ENCODE measurements at places on chromosomes 7 and 10. TPM values are rescaled to one million over a fixed set of nuclear protein-coding genes. Genes with fewer than 3 reads are reported as not detected.

- DNase-seq, result no peak
These were observed 269.4 kb upstream of the GHITM start for GRCh38 chr10:83869898-83870297.

DNA sequence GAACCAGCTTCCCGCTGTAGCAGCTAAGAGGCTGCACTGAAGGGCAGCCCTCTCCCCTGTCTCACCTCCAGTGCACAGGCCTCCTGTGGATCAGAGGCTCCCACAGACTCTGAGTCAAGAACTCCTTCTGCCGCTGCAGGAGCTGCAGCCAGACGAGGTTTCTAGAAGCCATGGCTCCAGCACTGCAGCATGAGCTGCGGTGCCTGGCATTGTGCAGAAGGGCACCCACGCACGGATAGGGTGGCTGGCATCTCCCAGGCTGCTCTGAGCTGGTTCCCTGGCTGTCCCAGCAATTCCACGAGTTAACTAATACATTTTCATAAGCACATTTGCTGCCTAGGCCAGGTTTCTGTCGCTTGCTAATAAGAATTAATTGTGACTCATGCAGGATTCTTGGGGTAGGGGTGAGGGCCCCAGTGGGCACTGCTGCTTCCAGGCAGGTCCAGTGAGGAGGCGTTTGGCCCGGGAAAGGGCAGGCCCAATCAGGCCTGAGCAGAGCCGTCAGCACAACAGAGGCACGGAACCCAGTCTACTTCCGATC is 594.2 kb downstream of the DNAJB6 start:
- DNase-seq, result no peak

Gene CLCN1
- polyA plus RNA-seq, result 0.12 TPM

DNA sequence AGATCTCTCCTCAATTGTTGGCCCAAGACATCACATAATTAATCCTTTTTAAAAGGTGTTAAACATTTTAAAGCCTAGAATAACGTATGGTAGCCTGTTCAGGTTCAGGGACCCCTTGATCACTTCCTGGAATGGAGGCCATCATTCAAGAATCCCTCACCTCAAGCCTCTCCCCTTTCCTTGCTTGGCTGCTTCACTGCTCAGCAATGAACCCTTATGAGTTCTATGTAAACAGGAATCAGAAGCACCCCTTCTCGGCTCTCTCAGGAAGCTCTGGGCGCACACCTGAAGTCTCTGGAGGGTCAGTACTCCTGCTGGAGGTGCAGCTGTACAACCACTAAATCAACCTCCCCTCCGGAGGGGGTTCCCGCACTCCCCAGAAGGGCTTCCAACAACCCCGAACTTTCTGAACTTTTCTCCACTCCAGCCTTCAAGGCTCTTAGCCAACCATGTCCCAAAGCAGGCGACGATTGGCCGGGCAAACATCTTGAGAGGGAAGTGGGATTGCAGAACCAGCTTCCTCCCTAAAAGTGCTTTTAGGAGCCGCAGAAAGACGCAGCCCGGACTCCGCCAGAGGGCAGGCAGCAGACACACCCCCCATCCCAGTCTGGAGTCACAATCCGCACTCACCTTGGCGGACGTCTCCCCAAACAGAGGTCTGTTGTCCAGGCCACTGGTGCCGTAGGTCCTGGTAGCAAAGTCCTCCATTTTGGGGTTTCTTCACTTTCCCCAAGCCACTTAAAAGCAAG is 562 bp downstream of the TMEM243 start:
- peak; percentile 60 for DNase-seq

GRCh38 chr7:141480953-141481352 is 70.3 kb upstream of the AGK start:
- DNase-seq, result peak; percentile 48

Gene LBX1
- not detected for polyA plus RNA-seq

DNA sequence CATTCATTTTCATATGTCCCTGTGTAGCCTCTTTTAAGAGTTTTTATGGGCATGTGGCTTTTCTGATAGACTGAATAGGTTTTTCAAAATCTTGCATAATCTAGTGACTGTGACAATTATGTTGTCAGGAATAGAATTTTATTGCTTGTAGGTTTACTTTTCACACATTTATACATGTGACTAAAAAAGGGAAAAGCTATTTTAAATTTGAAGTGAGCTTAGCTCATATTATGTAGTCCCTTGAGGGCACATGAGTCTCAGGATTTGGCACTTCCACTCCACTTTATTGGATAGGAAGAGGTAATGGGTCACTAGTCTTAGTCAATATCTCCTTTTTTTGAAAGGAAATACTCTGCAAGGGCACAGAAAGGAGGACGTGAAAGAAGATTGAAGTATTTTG is 247.3 kb downstream of the SUGCT start:
- DNase-seq, result no peak

GRCh38 chr7:154916856-154917807 is 85.8 kb downstream of the PAXIP1 start:
- DNase-seq, result peak; percentile 22

- no peak for DNase-seq
These were observed 572.1 kb downstream of the SORCS1 start for GRCh38 chr10:106592396-106592795.

GRCh38 chr10:72038458-72039001 is 49.8 kb downstream of the SPOCK2 start:
- no peak for DNase-seq

DNA sequence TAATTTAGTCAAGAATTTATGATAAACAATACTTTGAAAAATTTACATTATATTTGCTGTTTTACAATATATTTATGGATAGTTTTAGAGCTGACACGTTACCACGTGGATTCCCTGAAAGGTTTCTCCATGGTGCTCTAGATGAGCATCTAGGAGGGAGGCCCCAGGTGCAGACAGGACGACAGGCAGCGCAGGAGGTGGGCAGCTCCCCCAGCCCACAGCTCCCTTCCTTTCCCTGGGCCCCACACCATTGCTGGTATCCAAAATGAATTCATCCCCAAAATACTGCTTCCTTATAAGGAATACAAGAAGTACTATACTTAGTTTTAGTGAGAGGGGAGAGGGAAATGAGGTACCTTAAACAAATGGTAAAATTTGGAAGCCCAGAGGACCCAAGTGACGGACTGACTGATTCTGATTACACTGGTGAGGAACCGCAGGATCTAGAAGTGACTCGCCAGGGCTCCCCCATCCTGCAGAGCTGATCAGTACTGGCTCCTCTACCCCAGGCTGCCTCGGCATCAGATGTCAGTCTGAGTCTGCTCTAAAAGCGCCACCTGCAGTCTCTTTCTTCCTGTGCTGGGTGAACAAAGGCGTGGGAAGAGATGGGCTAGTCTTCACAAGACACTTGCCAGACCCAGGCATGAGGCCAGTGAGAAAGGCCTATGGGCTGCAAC is 89.2 kb downstream of the DLG5 start:
- DNase-seq, result peak; percentile 57

- no peak for DNase-seq
These were observed 123.3 kb upstream of the FZD1 start for GRCh38 chr7:91140982-91141381.

GRCh38 chr7:120615703-120616102 is 242.2 kb downstream of the TSPAN12 start:
- DNase-seq, result no peak

Gene LRRC17
- polyA plus RNA-seq, result 138 TPM

- no peak for DNase-seq
These were observed 129.0 kb upstream of the AGR3 start for GRCh38 chr7:17010637-17011300.

Gene UTF1
- not detected for polyA plus RNA-seq

Measured in SK-N-SH (cell line).